NCI-H1436 (cell line): ENCODE measurements at places on chromosomes 6 and 20.

DNA sequence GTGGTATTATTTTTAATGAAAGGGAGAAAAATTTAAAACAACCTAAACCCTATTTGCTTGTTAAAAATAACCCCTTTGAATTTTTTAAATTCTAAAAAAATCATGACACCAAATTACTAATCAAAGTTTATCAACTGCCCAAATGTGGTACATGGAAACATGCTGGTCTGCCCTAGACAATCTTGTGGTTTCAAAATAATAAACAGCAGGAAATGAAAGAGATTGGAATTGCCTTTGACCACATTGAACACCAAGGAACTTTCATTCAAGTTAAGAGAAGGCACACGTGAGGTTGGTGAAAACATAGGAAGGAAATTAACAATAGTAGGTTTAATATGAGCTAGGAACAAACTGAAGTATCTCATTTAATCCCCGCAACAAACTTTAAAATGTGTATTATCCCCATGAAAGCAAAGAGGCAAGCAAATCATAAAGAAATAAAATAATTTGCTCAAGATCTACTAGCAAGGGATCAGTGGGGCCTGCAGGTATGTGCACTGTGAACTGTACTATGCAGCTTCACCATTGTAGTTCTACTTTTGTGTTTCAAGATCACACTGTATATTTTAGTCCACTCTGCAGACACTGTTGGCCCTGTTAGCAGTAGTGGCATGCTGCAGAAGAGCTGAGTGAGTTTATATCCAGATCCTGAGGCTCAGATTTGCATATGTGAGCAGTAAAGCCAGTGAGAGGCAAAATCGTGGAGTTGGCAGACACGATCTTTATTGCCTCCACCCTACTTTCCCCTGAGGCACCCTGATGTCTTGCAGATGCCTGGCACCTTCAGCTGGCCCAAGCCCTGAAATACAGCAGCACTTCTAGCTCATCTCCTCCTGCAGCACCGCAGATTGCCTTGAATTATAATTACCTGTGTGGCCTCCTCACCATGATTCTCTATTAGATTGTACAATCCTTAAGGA, 157.8 kb upstream of the TENT5A start:
- DNase-seq = no peak

- DNase-seq = no peak
Measured at GRCh38 chr6:90369651-90370050, 73.0 kb upstream of the BACH2 start.

DNA sequence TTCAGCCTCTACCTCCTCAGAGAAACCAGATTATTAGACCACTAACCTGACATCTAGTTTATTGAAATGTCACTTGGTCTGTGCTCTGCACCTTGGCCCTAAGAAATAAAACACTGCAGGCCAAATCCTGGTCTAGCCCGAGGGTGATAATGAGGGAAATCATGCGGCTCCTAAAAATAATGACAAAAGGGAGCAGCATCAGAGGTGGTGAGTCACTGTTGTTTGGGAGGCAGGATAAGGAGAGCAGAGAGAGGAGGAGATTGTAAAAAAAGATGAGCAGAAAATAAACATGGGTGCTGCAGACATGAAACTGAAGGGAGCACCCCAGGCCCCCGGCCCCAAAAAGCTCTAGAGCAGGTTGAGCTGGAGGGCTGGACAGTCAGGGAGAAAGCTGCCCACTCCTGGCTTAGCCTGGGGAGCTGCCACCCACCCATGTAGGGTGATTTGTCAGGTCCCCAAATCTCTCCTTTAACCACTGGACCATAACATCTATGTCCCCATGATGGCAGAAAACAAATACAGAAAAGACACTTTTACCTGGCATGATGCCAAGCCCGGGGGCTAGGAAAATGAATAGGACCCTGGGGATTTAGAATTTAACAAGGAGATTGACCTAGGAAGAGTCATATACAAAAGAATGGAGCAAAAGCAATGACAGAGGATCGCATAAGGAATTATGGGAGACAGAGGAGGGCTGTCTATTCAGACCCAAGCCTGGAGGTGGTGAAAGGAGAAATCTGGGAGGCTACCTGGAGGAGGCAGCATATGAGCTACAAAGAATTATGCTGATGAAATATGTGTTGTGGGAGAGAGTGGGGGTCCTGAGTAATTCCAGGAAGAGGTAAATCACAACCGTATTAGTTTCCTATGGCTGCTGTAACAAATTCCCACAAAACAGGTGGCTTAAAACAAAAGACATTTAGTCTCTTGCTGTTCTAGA, 103.7 kb downstream of the SNAP25 start:
- DNase-seq = peak; percentile 22

DNA sequence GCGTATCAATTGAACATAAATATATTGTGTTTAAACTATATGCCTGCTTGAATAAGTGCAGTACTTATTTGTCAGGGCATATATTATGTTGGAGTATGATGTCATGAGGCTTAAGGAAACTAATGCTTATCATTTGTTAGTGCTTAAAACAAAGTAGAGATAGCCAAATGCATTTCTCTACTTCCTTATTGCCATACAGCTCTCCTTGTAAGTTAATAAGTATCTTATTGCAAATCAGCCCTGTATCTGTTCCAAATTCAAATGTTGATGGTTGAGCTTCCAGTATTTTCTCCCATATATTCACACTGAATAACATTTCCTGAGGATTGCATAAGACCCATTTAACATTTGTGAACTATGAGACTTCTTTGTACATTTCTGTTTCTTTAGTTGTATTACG, 57.8 kb downstream of the CARMIL1 start:
- no peak for DNase-seq

DNA sequence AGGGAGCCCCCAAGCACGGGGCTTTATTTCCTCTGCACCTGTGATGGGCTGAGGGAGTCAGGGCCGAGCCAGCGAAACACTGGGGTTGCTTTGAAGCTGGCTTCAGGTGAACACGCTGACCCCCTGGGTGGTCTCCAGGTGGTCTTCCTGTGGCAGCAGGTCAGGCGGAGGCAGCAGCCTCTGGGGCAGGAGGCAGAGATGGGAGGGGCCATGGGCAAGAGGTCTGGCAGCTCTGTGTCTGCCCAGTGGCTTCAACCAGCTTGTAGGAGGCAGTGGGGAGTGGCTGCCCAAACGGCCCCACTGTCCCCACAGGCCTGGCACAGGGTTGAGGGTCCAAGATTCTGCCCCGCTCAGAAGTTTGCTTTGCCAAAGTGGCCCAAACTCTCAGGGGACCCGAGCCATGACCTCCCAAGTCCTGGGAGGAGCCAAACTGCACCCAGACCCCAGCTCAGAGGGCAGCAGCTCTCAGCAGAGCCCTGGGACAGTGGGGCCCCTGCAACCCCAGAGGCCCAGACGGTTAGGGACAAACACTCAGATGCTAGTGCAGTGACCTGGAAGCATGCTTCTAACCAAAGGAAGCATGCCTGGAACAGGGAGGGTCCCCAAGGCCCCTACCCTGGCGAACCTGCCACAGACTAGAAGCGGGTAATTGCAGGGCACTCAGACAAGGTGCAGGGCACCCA, 15.3 kb downstream of the NTSR1 start:
- no peak for DNase-seq

GRCh38 chr6:44534291-44534690, 146.8 kb downstream of the CDC5L start:
- no peak for DNase-seq

GRCh38 chr6:137261761-137262160, 42.6 kb upstream of the IFNGR1 start:
- no peak for DNase-seq

- no peak for DNase-seq
Measured at GRCh38 chr20:47305667-47306066, 50.8 kb downstream of the ZMYND8 start.

DNA sequence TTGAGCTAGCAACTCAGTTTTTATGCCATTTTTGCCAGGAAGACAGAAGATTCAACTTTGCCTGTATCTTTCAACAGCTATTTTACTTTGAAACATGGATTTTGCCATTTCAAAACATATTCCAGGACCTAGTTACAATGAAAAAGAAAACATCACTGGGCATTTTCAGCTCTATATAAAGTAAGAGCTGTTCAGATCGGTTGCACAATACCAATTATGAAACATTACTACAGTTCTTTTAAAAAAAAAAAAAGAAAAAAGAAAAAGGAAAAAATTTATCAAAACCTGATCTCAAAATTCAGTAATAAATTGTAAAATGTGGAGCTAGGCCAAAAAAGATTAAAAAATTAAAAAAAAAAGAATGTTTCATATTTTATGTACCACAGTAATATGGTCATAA, 15.6 kb downstream of the BCLAF1 start:
- no peak for DNase-seq

DNA sequence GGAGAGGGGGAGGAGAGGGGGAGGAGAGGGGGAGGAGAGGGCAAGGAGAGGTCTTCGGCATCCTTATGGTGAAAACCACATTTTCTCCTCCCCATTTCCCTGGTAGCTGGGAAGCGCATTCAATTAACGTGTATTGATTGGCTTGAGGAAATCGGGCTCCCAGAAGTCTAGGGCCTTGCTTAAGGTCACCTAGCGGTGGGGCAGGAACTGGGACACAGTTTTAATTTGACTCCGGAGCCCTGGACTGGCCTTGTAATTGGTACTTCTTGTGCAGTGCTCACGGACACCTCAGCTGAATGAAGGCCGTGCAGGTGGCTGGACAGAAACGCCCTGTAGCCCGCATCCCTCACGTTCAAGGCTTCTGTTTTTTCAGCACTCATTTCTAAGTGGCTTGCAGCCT, 42.8 kb downstream of the CTCFL start:
- DNase-seq = no peak

DNA sequence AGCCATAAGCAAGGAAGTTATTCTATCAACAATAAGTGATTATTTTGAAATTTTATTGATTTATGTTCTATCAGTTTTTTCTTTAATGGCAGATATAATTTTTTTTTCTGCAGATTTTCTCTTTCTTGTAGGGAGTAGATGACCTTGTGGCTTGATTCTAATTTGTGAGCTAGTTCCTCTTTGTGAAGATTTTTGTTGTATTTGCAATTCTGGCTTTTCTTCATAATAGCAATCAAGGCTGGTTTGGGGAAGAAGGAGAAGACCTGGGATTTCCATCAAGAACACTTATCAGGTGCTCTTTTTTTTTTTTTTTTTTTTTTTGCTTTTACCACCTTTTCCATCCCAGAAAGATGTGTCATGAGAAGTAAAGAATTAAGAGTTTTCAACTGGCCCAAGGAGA, 324.2 kb upstream of the MAN1A1 start:
- DNase-seq = no peak

DNA sequence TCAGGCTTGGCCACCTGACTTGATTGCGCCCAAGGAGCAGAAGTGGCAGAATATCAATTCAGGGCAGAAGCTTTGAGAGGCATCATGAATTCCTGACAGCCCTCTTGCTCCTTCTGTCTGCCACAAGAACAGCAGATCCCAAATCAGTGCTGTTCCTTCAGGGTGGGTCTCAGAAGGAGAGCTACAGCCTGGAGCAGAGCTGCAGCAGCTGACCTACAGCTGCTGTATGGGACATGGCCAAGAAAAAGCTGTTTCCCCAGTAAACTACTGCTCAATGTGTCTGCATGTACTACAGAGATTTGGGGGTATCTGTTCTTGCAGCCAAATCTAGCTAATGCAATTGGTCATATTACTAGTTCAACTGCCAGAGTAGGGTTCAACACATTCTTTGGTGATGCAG, 69.0 kb downstream of the SLC22A3 start:
- DNase-seq = no peak

DNA sequence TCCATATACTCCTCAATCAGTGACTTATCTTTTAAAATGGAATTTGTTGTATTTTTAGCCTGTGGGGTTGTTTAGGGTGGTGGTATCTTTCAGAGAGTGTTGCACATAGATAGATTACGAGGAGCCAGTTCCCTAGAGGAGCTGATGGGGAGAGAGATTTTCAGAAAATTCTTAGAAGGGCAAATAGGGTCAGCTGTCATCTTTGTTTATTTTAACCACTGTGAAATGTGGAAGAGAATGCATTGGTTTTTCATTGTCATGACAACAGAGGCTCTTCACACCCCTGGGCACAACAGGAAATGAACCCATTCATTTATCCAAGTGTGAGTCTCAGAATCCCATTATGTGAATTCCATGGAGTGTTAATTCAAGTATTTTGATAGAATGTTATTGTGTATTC, 188.4 kb downstream of the JARID2 start:
- DNase-seq = no peak

GRCh38 chr20:4111440-4112411, 96.4 kb upstream of the RNF24 start:
- no peak for DNase-seq

DNA sequence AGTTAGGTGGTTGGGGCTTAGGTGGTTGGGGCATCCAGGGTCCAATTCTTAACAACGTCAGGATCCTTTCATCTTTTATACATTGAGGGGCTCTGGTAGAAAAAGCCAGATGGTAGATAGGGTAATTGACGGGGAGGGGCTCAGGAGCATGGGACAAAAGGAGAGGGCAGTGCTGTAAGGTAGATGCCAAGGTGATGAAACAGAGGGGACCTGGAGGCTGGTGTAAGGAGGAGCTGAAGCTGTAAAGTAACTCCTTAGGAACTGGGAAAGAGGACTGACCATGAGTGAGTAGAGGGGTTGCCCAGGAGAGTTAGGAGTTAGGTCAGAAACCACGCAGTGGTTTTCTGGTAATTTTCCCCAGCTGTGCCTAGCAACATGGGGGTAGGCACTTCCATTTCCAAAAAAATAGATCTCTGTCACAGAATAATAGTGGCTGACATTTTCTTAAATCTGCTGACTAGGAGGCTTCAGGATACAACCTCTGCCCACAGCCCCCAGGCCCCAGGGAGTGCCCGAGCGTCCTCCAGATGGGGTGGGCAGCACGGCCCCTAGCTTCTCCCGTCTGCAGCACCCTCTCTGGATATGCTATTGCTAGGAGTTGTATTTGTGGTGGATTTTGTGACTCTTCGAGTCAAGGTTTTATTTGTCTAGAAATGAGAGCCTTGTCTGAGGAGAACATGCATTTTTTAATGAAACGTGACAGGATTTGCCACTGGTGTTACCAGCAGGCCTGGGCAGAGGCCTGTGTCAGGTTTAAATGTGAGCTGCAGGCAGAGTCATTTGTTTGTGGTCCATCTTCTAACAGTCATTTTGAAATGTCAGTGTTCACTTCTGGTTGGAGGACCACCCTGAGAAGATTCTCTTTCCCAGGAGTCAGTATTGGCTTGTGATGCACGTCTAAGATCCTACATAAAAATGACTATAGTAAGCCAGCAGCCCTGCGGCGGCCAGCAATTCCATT, 44.6 kb downstream of the TULP4 start:
- DNase-seq = no peak

GRCh38 chr6:152117156-152118133, 310.0 kb downstream of the ESR1 start:
- DNase-seq = no peak

- DNase-seq = no peak
Measured at GRCh38 chr6:76275746-76276145, 203.3 kb upstream of the IMPG1 start.

DNA sequence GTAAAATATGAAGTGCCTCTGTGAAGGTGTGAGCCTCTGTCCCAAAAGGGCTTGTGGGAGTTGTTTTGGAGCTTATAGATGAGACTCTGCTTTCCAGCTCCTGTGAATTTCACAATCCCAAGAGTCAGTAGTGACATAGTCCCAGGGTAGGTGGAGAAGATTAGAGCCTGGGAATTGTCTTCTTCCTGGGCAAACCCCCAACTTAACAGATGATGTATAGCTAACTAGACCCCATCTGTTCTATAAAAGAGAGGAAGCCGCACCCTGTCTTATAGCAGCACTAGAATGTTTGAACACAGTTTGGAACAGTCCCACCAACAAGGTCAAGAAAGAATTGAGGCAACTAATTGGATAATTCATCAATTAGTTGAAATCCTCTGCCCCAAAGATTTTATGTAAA, 294.7 kb downstream of the ZNF217 start:
- no peak for DNase-seq
